Nasal cavity respiratory epithelium epithelial cell of viscerocranial mucosa (primary cell): ENCODE measurements at places on chromosomes 13 and 19. TPM values are rescaled to one million over a fixed set of nuclear protein-coding genes. Genes with fewer than 3 reads are reported as not detected.

Gene C5AR1
- total RNA-seq, result under 0.01 and 1.5 TPM in 2 replicates

Gene KCNN4
- 1.4 and 13.7 TPM in 2 replicates for total RNA-seq

Gene AP1M2
- total RNA-seq, result 111 and 115 TPM in 2 replicates

Gene CRB3
- total RNA-seq, result 34.7 and 79.3 TPM in 2 replicates

Gene FAAP24
- 1.00 and 1.0 TPM in 2 replicates for total RNA-seq

Gene SYNGR4
- not detected in 2 replicates for total RNA-seq

Gene NDUFS7
- 64.0 and 67.3 TPM in 2 replicates for total RNA-seq

Gene GRK1
- not detected in 2 replicates for total RNA-seq

Gene DZIP1
- 4.8 and 6.5 TPM in 2 replicates for total RNA-seq

Gene CLIP3
- 0.36 TPM in 1 of 2 replicates, not detected in the other for total RNA-seq

Gene S1PR5
- total RNA-seq, result 4.4 and 19.5 TPM in 2 replicates
